WERI-Rb-1 (cell line): ENCODE measurements at places on chromosomes 1 and 21.

GRCh38 chr1:29542548-29542947 is 306.2 kb downstream of the PTPRU start:
- DNase-seq = no peak

DNA sequence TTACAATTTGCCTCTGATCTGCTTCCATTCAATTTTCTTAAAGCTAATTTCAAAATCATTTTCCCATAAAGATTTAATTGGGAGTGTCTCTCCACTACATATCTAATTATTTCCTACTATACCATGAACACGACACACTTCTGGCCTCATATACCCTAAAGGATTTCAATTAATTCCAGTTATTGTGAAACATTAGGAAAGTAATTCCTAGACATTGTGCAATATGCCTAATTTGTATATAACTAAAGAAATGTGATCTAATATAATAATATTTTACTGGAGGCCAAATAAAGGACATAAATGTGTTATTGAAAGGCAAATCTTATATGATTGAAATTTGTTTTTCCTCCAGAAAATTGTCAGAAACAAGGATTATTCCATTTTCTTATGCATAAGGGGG is 727.2 kb upstream of the ADGRL2 start:
- no peak for DNase-seq

DNA sequence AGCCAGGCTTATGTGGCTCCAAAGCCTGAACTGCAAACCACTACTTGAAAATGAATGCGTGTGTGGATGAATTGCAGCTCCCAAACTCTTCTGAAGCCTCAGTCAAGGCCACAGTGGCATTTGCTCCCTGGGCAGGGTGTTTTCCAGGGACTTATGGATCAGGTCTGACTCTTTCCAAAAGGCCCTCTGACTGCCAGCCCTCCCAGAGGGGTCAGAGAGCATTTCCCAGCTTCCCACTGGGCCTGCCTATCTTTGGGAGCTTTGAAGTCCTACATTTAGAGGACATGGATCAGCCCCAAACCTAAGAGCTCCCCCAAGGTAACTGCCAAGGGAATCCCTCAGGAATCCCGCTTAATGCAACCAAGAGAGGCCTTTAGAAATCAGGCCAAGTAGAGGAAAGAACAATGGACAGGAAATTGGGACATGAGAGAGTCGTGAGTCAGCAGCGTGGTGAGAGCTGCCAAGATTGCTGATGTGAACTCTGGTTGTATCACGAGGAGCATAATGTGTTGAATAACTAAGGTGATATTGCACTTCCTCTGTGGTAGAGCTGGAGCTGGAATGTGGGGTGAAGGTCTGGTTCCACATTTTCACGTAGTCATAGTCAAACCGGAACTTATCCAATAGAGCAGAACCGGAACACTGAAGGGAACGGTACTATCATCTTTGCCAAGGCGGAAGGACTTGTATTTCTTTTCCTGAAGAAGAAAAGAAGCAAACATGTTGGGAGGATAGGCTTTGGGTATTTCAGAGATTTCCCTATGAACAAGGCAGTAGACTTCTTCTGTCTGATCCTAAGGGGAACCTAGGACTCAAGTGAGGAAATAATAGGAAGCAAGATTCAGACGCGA is 99.4 kb upstream of the JUN start:
- DNase-seq = no peak

GRCh38 chr1:8578132-8578877 is 239.1 kb downstream of the RERE start:
- no peak for DNase-seq

DNA sequence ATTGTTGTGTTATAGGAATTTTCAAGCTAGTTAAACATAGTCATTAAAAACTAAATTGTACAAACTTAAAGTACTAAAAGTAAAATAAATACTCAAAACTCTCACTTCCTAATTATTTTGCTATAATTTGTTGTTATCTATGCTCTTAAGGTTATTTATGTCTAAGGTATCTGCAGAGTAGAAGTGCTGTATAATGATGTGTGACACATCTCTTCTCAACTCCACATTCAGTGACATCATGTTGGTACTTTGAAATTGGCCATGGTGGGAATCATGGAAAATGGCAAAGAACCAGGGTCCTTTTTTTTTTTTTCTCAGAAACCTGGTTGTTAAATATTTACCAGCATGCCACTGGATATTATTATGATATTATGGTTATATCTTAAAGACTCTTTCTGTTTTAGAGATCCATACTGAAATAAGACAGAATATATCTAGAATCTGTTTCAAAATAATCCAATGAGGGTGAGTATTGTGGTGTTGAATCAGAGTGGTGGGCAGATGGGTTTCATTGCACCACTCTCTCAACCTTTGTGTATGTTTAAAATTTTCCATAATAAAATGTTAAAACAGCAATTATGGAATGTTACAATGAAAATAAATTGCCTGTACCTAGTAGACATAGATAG is 22.4 kb downstream of the LRRC8B start:
- no peak for DNase-seq

DNA sequence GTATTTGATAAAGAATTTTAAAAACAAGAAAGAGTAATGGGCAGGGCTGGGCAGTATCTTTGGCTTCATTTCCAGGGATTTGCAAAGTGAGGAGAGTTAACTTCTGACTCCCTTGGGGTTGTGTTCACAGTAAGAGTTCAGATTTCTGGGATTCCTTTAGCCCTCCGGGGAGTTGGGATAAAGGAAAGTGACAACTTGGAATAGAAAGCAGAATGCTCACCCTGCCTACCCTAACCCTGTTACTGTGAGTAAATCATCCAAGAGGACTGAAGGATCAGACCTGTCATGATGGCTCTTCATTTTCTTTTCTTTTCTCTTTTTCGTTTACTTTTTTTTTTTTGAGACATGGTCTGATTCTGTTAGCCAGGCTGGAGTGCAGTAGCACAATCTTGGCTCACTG is 76.1 kb downstream of the CACHD1 start:
- DNase-seq = no peak

DNA sequence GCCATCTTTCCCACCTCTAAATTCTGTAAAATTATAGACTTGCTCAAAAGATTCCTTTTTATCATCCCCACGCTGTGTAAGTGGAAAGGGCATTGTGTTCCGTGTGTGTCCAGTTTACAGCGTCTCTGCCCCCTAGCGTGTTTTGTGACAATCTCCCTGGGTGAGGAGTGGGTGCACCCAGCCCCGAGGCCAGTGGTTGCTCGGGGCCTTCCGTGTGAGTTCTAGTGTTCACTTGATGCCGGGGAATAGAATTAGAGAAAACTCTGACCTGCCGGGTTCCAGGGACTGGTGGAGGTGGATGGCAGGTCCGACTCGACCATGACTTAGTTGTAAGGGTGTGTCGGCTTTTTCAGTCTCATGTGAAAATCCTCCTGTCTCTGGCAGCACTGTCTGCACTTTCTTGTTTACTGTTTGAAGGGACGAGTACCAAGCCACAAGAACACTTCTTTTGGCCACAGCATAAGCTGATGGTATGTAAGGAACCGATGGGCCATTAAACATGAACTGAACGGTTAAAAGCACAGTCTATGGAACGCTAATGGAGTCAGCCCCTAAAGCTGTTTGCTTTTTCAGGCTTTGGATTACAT is 61.9 kb downstream of the POFUT2 start:
- peak; percentile 54 for DNase-seq

DNA sequence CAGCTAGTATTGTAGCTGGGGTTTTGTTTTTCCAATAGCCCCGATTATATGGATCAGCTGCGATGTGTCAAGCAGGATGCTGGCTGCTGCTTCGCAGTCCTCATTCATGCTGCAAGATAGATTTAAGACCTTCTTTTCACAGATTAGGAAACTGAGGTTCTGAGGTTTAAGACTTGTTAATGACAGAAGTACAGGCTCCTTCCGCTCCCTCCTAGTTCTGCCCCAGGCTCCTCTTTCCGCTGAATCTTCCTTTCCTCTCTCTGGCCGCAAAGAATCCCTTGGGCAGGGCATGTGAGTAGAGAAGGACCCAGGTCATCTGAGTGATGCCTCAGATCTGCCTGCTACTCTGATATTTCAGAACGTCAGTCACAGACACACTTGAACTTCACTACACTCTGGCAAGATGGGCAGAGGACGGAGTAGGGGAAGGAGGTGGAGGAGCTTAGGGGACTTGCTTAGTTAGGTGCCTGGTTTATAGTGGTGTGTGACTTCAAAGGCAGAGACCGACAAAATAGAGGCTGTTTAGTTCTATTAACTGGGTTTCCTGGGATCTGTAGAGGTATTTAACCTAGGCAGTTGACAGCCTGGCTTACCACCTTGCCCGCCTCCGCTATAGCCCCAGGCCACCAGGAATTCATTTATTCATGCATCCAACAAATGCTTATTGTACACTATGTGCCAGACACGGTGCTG is 4.2 kb downstream of the IGSF21 start:
- DNase-seq = no peak

GRCh38 chr1:205440476-205441317 is 15.1 kb downstream of the BLACAT1 start:
- DNase-seq = peak; percentile 83

- DNase-seq = peak; percentile 83
Observed at GRCh38 chr1:27349784-27350662, 8.2 kb downstream of the SYTL1 start.

DNA sequence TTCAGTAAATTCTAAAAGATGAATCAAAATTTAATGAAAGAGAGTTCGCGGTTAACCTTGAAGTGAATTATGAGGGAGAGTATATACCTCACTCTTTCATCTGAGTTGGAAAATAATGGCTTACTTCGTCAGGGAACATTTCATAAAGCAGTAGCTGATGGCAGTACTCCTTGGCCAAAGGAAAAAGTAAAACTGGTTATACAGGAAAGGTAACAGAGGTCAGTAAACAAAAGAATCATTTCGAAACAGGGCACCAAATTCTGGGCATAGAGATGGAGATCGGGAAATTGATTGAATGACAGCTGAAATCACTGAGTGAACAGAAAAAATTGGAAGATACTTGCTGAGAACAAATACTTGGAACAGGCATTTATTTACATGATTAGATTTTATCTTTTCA is 199.0 kb downstream of the OLFM3 start:
- DNase-seq = no peak

- no peak for DNase-seq
Observed at GRCh38 chr1:154937988-154938386, 1.5 kb upstream of the PMVK start.

GRCh38 chr21:14533499-14534428 is 12.4 kb downstream of the SAMSN1 start:
- DNase-seq = no peak

- no peak for DNase-seq
Observed at GRCh38 chr21:45831991-45832740, 149.4 kb upstream of the COL6A1 start.

GRCh38 chr1:151047925-151048644 is 534 bp downstream of the C1orf56 start:
- peak; percentile 95 for DNase-seq

GRCh38 chr1:155938220-155938627 is 3.2 kb upstream of the RXFP4 start:
- peak; percentile 70 for DNase-seq

DNA sequence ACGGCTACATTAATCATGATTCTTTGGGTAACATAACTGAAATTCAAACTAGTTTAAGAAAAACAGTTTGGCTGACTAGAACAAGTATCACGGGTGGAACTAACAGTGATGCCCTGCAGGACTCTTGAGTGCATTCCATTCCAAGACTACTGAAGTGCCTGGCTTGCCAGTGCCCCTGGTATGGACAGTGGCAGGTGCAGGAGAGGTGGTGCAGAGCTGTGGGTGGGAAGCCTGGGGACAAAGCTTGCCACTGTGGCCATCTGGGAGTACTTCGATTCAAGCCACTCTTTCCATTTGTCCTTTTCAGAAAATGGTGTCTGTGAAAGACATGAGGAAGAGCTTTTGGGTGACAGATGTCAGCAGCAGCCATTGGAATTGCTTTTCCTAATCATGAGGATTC is 166.5 kb downstream of the RRAGC start:
- DNase-seq = no peak

DNA sequence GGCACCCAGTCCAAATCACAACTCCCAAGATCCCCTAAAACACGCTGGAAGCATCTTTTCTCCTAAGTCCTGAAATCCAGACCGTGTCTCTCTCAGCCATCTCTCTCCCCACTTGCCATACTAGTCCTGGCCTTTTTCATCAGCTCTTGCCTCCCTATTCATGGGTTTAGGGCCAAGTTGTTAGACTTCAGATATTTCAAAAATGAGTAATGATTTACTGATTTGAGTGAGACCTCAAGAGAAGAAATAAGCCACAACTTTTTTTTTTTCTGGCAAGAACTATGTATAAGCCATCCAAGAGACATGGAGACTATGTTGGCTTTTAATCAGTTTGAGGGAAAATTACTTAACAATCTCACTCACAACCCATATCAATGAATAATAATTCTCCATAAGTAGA is 62.5 kb downstream of the TBX15 start:
- DNase-seq = no peak

DNA sequence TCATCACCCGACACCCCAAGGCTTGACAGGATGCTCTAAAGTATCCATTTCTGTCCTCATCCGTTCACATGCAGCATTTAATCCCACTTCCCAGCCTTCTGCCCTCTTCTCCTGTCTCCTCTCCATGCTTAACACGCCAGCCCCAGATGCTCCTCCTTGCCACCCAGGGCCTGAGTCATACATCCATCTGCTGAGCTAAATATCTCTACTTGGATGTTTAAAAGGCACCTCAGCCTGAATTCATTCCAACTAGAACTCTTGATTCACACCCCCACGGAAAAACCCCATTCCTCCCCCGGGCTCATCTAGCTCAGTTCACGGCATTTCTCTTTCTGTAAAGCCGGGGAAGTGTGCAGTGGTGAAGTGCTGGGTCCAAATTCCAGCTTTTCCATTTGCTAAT is 27.7 kb downstream of the TEX35 start:
- DNase-seq = peak; percentile 67

GRCh38 chr1:12595757-12596006 is 22.3 kb downstream of the DHRS3 start:
- DNase-seq = no peak

DNA sequence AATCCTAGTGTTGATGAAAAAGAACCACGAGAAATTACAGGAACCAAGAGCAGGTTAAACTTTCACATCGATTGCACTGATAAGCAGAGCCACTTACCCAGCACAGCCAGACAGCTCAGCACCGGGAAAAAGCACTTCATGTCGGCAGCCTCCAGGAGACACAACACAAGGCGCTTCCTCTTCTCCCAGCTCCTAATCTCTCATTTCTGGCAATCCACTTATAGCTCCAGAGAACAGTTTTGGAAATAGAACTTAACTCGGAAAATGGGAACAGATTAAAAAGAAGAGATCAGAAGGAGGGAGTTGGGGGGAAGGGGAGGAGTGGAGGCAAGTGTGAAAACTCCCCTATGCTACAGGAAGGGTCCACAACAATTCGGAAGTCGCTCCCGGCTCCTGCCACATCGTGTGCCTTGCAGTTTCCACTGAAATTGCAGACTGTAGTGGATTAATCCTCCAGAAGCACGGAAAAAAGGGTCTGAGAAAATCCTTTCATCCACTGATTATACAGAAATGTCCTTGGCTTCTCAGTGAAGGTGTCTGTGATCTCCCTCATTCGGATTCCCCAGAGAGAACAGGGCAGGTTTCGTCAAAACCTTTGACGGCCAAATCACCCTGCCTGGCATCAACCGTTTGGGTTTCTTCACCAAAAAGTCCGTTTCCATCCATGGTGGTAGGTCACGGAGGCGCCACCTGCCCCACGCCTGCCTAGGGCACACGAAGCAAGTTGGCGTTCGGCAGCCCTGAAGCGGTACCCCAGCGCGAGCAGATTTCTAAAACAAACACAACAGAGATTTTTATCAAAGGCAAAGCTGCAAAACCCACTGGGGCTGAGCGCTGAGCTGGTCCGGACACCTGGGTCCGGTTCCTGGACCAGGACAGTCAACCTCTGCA is 1.1 kb downstream of the IGSF3 start:
- no peak for DNase-seq

GRCh38 chr1:53460666-53461322 is 1.6 kb downstream of the DMRTB1 start:
- DNase-seq = no peak

- no peak for DNase-seq
Observed at GRCh38 chr1:20962576-20963258, 175.6 kb upstream of the HP1BP3 start.
